ENCODE measurements at places on chromosomes 2 and 18.

GRCh38 chr18:42328931-42329330, 373.9 kb downstream of the PIK3C3 start:
- no peak for DNase-seq

DNA sequence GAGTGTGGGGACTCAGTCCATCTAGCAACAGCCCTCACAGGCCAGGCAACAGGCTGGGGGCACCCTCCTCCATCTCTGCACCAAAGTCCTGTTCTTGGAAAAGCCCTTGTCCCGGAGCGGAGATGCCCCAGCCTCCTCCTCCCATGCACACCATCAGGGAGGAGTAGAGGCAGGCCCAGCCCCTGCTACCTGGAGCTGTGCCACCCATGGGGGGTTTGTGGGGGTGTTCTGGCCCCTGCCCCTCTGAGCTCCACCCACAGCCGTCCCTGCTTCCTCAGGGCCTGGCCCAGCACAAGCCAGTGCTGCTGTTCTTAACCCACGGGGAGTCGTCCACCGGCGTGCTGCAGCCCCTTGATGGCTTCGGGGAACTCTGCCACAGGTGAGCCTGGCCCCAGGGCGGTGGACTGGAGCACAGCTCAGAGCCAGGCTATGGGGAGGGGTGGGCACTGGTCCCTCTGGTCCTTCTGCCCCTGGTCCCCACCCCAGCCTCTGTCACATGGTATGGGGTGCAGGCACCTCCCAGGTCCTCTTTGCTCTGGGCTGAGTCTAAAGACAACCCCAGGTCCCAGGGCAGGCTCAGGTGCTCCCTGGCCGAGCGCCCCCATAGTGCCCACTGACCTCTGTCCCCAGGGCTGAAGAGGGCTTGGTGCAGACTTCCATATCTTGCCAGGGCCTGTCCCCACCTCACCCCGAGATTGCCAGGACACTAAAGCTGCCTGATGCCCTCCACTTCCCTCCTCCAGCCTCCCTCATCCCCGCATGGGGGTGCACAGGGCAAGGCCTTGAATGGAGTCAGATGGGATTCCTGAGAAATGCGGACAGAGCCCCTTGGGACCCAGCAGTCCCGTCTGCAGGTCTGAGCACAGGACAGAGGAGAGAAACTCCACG, 2.7 kb downstream of the AGXT start:
- DNase-seq = no peak

DNA sequence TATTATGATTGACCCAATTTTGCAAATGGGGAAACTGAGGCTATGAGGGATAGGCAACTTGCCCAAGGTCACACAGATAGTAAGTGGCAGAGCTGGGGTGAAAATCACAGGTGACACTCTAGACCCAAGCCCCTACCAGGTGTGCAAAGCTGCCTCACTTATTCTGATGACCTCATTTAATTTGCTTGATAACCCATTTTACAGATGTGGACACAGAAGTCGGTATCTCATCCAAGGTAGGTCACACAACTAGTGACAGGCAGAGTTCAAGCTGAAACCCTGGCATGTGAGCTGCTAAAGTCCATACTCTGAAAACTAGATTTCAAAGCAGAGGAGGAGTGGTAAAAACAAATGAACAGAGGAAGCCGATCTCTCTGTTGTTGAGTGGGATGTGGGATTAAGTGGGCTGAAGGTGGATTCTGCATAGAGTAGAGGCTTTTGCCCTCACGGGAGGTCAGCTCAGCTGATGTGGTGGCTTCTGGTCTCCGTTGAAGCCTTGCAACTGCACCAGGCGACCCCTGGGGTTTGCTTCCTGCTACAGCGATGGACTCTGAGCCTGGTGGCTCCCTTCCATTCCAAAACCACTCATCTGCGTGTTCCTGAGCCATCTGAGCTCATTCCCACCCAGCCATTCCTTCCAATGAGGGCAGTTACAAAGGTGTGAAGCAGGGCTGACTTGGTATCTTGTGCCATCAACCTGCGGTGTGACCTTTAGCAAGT, 164.3 kb upstream of the FHL2 start:
- DNase-seq = no peak

- DNase-seq = no peak
Observed at GRCh38 chr18:48898521-48898920, 52.2 kb downstream of the SMAD7 start.

DNA sequence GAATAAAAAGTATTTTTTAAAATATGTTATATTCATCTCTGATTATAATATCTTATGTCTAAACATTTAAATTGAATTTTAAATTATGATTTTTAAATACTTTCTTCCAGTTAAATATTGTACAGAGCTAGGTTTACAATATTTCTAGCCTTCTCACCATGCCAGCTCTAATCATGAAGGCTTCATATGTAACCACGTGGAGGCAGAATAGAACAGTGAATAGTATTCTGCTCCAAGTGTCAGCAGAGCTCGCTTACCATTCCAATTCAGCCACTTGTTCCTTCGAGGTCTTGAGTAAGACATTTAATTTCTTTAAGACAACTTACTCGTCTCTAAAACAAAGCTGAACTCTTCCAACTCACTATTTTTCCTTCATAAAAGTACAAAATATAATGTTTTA, 871.8 kb downstream of the SUCLG1 start:
- DNase-seq = no peak

DNA sequence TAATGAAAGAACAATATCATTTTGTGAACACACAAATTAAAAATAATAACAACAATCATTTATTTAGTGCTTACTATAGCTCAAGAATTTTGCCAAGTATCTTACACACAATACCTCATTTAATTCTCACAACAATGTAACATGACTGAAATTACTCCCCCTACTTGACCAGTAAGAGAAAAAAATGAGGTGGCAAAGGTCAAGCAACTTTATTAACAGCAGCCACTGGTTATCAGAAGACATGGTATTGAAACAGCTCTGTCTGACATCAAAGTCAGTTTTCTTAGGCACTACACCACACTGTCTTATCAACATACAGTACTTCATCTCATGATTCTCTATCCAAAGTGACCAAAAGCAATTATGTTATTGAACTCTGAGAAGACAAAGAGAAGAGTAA, 389.4 kb downstream of the ZEB2 start:
- DNase-seq = no peak

Measured in bone marrow (tissue), 2 donors.